ENCODE measurements at places on chromosomes 6 and 20.

GRCh38 chr6:1586256-1586655 is 23.5 kb upstream of the FOXC1 start:
- no peak for DNase-seq

GRCh38 chr6:153872946-153873345 is 166.1 kb upstream of the OPRM1 start:
- DNase-seq = no peak

GRCh38 chr6:35590622-35591066 is 77.9 kb upstream of the TULP1 start:
- DNase-seq = no peak

DNA sequence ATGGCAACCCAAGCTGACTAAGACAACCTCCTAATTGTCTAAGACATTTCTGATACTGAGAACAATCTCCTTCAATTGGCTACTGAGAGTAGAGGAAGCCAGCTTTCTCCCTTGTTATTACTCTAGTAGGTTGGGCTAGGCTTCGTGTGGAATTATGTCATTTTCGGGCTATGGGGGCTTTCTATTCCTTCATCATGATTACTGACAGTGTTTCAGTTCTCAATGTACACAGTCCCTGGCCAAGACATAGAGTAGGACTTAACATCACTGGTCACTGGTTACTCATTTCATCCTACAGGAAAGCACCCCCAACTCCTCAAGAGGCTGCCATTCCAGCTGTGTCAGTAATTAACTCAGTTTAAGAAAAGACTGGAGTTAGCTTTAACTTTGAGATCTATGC is 100.0 kb downstream of the KIF6 start:
- DNase-seq = no peak

GRCh38 chr6:25244865-25245264 is 34.3 kb upstream of the CARMIL1 start:
- no peak for DNase-seq

- peak; percentile 43 for DNase-seq
These were observed 698.0 kb upstream of the POU3F2 start for GRCh38 chr6:98136333-98136732.

- no peak for DNase-seq
These were observed 468.9 kb downstream of the PKHD1 start for GRCh38 chr6:51618563-51618962.

DNA sequence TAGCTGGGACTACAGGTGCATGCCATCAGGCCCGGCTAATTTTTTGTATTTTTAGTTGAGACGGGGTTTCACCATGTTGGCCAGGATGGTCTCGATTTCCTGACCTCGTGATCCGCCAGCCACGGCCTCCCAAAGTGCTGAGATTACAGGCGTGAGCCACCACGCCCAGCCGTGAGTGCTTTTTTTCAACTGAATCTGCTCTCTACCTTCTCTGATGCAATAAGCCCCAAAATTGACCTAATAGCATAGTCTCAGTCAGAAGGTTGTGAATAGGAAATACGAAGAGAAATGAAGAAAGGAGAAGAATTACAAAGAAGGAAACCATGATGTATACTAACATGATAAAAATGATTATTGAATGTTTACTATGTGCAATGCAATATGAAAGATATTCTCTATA is 33.2 kb downstream of the BEND6 start:
- DNase-seq = no peak

DNA sequence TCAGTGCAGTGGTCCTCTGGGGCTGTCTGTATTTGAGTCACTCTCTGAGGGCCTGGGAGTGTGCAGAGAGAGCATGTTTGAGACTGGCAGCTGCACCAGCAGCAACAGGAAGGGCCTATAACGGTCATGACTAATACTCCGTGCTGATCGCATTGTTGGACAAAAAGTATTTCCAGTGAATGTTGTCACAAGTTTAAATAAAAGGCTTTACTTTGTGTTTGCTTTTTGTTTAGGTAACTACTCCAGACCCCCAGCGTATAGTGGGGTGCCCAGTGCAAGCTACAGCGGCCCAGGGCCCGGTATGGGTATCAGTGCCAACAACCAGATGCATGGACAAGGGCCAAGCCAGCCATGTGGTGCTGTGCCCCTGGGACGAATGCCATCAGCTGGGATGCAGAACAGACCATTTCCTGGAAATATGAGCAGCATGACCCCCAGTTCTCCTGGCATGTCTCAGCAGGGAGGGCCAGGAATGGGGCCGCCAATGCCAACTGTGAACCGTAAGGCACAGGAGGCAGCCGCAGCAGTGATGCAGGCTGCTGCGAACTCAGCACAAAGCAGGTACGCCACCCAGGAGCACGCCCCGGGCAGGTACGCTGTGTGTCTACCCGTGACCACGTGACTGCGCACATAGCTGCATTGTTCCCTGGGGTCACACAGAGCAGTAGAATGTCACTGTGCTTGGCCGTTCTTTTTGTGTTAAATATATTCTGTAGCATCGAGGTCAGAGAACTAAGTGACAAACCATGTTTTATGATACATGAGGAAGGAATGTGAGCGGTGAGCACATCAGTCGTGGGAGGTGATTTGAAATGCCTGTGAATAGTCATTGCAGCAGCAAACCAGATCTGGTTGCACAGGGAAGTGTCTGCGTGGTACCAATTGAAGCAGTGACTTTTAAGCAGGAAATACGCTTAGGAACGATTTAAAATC is 174.7 kb downstream of the TMEM242 start:
- no peak for DNase-seq

DNA sequence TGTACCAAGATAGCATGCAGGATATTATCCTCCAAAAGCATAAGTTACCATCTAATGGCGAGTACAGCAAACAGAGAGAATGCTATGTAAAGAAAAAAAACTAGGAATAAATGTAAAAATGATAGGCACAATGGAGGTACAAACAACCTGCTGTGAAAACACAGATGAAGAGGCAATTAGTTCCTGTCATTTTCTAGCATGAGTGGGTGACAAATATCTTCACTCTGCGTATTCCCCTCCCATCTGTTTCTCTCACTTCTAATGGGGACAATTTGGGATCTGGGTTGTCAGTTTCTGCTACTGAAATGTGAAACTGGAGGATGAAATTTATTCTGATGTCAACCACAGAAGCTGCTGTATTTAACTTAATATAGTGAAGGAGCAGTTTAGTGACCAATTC is 11.7 kb upstream of the PTPRK start:
- DNase-seq = no peak

DNA sequence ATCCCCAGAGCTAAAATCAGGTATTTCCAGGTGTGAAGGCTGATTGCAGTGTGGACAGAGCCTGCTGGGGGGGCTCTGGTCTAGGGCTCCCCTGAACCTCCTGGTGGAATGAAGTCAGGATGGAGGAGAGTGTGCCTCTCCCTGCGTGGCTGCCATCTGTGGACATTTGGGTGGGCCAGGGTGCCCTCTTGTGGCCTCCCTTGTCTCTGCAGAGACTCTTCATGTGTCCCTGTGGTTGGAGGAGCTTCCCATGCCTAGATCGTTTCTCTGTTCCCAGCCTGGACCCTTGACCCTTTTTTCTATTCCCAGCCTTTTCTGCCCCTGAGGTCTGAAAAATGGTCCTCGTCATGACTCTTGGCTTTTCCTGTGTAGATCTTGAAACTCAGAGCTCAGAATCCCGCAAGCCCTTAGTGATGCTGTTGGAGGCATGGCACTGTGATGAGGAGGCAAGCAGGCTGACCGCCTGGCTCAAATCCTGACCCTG is 9.9 kb upstream of the PSMF1 start:
- DNase-seq = peak; percentile 89

- DNase-seq = no peak
These were observed 122.9 kb downstream of the ZMYND8 start for GRCh38 chr20:47233333-47234188.

GRCh38 chr6:35919827-35920751 is 809 bp downstream of the SRPK1 start:
- DNase-seq = peak; percentile 81

DNA sequence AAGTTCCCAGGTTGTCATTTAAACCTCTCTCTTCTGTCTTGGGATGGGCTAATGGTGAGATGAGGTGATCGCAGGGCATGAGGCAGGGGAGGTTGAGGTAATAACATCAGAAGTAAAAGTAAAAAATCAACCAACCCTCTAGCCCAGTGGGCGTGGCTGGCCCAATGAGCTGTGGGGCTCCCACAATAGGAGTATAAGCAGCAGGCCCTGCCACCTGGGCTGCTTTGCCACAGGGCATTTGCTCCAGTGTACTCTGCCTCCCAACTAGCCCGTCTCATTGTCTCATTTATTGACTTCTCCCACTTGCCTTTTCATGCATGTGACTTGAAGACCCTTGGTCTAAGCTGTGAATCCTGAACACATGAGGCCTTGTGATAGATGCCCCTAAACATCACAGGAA is 62.8 kb downstream of the PHACTR3 start:
- no peak for DNase-seq

DNA sequence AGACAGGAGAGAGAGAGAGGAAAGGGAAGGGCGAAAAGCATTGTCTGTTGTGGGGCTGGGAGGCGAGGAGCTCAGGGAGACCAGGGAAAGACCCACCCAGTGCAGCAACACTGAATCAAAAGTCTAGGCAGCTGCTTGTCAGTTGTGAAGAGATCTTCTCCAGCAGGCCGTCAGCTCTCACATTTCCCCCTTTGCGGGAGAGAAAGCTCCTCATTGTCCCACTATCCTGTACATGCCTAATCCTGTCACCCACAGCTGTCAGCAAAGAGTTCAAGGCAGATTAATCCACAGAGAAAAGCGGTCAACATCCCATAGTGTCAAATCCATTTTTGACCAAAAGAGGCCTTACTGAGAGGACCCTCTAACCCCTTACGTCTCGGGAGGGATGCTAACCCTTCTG is 27.3 kb downstream of the RNF182 start:
- no peak for DNase-seq

Measured in endodermal cell (in vitro differentiated cells).